ENCODE measurements at places on chromosomes 4 and X. TPM values are rescaled to one million over a fixed set of nuclear protein-coding genes. Genes with fewer than 3 reads are reported as not detected.

The MFAP3L gene
- polyA plus RNA-seq: 2.0 TPM

The TMEM184C gene
- 24.3 TPM for polyA plus RNA-seq

The ARHGEF6 gene
- 38.9 TPM for polyA plus RNA-seq

The CNKSR2 gene
- 4.0 TPM for polyA plus RNA-seq

The EDA gene
- polyA plus RNA-seq: 24.4 TPM

The CTAG1A gene
- polyA plus RNA-seq: not detected
